ENCODE measurements at places on chromosomes 13 and 19.

GRCh38 chr13:104632736-104633135 is 1566.5 kb upstream of the SLC10A2 start:
- DNase-seq: no peak

DNA sequence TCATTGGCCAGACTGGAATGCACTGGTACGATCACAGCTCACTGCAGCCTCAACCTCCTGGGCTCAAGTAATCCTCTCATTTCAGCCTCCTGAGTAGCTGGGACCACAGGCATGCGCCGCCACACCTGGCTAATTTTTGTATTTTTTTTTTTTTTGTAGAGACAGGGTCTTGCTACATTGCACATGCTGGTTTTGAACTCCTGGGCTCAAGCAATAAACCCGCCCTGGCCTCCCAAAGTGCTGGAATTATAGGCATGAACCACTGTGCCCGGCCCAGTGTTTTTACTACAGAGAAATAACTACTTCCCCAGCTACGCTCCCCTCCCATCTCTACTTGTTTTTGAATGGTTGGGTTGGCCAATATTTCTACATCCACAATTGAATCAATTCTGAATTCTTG is 122.5 kb downstream of the RGCC start:
- no peak for DNase-seq

DNA sequence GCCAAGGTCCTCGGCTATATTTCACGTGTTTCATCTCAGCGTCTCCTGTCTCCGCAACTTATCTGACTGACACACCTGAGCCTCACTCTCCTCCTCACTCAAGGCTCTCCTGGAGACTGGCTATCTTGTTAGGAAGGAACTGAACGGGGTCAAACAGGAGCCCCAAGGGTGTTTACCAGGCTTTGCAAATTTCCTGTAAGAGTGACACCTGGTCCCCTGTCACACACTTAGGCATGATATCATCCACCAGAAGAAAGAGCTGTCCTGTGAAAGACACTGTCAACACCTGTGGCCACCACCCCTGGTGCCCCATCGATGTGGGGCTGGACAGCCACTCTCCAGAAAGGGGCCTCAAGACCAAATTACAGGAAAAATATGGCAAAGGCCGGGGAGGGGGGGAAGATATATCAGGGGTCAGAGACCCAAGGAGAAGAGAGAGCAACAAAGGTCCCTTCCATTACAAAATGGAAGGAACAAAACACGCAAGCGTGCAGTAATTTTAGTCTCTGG is 2.9 kb downstream of the CD70 start:
- no peak for DNase-seq

DNA sequence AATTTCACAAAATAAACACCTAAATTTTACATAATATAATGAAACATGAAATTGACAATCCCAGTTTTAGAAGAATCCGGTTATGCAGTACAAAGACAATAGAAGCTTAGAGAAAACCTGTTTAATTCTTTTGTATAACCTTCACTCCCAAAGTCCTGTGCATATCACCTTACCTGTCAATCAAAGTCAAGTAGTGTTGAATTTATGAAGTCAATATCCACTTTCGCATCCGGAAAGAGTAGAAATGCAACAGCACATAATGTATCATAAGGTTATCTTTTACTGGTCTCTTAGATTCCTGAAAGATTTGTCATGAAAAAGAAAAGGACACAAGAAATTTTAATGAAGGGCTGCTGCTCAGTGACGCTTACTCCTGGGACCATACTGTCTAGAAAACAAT is 1112.6 kb downstream of the PCDH9 start:
- no peak for DNase-seq

- peak; percentile 66 for DNase-seq
Observed at GRCh38 chr19:3179739-3180293, 1.2 kb downstream of the S1PR4 start.

DNA sequence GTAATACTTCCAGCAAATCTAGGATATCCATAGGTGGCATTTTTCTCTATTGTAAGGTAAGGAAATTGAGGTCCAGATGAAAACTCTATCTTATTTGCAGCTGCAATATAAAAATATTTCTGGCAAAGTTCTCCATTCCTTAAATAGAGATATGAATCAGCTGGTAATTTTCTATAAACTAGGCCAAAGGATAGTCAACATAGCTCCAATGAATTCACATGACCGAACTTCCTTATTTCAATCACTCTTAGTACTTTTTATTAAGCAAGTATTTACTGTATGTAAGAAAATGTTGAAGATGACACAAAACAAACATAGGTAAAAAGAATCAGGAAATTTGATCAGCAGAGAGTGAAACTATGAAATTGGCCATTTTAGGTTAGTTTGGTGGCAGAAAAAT is 13.0 kb upstream of the LCP1 start:
- DNase-seq: no peak

- DNase-seq: no peak
Observed at GRCh38 chr13:78102121-78102677, 183.6 kb upstream of the EDNRB start.

DNA sequence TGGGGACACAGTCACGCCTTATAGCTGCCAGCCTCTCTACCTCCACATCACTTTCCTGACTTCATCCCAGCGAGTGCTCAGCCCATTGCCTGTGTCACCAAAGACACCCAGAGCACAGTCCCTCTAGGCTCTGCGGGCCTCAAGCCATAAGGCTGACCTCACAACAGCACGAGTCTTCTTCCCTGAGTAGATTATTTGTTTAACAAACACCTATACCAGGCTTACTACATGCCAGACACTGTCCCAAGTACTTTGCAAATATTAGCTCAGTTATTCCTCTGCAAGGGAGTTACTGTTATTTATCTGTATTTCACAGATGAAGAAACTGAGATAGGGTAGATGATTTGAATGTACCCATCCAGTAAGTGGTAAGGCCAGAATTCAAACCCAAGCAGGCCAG is 504.3 kb downstream of the COG6 start:
- DNase-seq: no peak

DNA sequence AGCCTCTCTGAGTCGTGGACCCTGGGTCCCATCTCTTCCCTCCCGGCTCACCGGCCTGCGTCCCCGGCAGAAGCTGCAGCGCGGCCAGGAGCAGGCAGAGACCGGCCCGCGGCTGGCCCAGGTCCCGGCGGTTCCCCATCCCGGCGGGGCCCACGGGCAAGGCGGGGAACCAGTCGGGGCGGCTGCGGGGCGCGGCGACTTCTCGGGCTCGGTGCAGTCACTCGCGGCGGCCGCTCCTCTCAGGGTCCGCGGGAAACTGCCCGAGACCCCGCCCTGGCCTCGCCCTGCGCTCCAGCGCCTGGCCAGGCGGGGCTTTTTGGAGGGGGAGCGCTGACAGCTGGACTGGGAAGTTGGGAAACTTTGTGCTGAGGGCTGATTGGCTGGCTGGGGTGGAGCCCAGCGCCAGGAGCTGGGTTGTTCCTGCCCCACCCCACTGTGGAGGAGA is at the start of gene COL5A3:
Gene COL5A3, minus strand, starts transcription at position 258 of the 445 bp plus-strand sequence. Its CDS starts 119 bp downstream, at position 139.
- no peak for DNase-seq

GRCh38 chr19:12331211-12331941 is 2.1 kb downstream of the ZNF563 start:
- peak; percentile 83 for DNase-seq

DNA sequence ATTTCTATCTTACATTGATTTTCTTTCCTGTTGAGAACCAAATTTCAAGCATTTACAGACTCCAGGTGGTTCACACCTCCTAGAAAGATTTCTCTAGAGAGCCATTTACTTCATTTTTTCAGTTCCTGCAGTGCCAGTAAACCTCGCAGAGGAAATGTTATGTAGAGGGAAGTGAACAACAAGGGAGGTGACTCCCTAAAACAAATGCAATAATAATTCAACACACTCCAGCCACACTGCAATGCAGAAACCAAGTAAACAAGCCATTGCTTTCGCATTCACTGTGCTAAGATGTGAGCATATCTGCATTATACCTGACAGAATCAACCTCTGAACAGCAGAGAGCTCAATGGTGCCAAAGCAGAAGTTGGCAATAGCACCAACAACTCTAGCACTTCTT is 215.1 kb downstream of the RBM26 start:
- no peak for DNase-seq

DNA sequence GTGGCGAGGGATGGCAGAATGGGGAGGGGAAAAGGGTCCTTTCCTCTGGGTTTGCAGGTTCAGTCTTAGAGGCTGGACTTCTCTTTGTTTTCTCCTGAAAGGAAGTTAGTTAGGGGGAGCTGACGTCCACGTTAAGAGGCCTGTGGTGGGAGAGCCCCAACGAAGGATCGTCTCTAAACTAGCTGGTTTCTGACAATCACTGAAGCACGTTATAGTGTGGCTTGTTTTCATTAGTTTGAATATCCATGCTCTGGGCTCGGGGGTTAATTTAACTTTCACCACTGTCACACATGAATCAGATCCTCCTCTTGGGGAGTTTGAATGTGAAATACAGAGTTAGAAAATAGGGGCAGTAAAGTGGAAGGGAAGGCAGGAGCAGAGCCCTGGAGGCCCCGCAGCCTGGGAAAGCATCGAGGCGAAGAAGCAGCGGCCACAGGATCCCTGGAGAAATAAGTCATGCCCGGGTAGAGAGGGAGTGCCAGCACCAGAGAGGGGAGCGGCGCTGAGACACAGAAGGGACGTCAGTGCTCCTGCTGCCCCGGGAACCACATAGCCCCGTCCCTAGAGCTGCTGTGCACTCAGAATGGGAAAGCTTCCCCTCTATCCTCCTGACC is 31.1 kb upstream of the AMER2 start:
- no peak for DNase-seq

- no peak for DNase-seq
Observed at GRCh38 chr19:21824679-21825078, 11.3 kb downstream of the ZNF43 start.

GRCh38 chr19:29923653-29924052 is 18.4 kb upstream of the URI1 start:
- no peak for DNase-seq

All from T-helper 2 cell treated with Interferon-gamma antibody and Interleukin-4, amounts not matched to agents 5 μg/mL and 100 μg/mL, for 36 hours (primary cell).